ENCODE measurements at places on chromosomes 1 and 21.

DNA sequence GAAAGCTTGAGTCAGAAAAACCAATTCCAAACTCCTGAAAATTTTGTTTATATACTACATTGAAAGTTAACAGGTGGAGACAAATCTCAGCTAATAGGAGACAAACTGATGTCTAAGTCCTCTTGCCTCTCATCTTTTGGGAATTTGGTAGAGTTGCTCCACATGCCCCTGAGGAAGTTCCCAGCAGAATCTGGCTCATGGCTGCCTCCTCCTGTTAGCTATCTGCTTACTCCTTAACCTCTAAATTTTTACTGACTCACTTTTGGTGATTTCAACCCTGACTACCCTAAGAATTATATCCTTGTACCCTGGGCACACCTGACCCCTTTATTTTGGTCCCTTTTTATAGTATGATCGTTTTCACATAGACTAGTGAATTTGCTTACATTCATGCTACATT, 633.7 kb upstream of the USP24 start:
- no peak for DNase-seq

DNA sequence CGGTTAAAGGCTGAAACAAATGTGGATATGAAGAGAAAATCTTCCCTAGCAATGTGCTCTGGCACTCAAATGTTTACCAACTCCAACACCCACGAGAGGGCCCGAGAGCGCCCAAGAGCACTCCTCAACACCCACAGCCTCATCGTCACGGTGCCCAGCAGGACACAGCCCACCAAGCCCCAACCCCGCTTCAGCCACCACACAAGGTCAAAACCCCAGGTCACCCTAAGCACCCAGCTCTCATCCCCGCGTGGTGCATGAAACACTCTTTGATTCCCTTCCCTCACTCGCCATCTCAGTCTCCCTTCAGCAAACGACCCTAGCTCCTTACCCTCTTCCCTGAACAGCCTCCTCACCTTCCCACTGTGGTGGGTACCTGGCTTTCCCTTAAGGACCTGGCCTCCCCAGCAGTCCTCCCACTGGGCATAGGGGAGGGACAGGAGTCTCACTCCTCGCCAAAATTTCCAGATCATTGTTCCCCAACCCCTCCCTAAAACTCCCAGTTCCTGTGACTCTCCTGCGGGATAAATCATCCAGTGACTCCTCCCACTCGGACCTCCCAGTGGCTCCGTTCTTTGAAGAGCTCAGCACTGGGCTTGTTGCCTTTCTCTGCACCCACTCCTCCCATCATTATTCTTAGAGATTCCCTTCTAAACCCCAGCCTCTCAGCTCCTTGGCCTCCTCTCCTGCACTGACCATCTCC, 170.4 kb upstream of the SYT6 start:
- no peak for DNase-seq

- DNase-seq, result no peak
These were observed 742 bp upstream of the PDE9A start for GRCh38 chr21:42652527-42653230.

DNA sequence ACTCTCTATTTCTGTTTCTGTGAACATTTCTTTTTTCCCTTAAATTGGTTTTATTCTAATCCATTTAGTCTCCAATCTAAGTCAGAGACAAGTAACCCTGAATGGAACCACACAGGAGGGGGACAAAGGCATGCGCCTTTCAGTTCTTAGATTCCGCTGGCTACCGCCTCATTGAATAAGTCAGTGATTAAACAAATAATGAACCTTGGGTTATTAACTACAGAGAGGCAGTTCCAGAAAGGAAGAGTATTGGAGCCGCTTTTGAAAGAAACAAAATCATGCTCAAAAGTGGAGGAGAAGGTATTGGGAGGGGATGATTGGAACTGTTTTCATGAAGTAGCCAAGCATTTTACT, 459.8 kb upstream of the DAB1 start:
- no peak for DNase-seq

- no peak for DNase-seq
These were observed 372.2 kb downstream of the MRPL39 start for GRCh38 chr21:25234857-25235801.

DNA sequence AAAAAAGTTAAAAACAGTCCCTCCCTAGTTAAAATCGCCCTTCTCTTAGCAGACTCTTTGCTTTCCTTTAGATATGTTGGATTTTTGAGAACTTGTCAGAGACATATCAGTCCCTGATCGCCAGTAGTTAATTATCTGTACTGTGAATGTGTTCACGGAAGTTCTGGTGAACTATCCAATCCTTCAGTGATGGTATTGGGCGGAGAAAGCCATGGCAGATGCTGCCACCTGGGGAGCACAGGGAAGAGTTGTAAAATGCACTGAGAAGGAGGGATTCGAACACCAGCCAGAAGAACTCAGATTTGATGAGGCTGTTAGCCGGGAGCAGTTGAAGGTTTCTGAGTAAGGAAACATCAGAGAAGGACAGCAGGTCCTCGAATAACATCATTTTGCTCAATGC, 17.5 kb upstream of the KIF14 start:
- no peak for DNase-seq

- no peak for DNase-seq
These were observed 374.6 kb upstream of the USP24 start for GRCh38 chr1:55589671-55590297.

- no peak for DNase-seq
These were observed 61.6 kb downstream of the ADAMTS1 start for GRCh38 chr21:26783466-26784195.

- no peak for DNase-seq
These were observed 177.4 kb downstream of the AKT3 start for GRCh38 chr1:243672539-243673074.

GRCh38 chr1:100134872-100135271, 1.9 kb downstream of the TRMT13 start:
- DNase-seq, result no peak

DNA sequence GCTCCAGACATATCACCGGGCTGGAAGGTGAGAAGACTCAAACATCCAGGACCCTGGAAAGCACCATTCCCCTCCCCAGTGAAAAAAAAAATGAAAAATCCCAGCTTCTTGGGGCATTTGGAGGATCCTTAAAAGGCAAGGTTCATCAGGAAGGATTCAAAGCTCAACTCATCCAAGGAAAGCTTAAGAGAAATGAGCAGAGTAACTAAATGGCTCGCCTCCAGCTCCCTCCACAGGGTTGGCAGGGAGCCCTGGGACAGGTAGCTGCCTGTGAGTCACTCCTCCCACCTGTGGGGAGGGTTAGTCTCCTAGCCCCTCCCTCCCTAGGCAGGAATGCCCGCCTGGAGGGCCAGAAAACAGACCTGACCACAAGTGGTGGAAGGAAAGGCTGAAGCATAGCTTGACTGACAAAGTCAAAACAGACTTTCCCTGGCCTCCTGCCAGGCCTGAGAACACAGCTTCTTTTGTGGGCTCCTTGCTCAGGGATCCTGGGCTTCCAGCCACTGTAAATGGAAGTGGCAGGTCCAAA, 712 bp upstream of the LAMB3 start:
- peak; percentile 49 for DNase-seq

DNA sequence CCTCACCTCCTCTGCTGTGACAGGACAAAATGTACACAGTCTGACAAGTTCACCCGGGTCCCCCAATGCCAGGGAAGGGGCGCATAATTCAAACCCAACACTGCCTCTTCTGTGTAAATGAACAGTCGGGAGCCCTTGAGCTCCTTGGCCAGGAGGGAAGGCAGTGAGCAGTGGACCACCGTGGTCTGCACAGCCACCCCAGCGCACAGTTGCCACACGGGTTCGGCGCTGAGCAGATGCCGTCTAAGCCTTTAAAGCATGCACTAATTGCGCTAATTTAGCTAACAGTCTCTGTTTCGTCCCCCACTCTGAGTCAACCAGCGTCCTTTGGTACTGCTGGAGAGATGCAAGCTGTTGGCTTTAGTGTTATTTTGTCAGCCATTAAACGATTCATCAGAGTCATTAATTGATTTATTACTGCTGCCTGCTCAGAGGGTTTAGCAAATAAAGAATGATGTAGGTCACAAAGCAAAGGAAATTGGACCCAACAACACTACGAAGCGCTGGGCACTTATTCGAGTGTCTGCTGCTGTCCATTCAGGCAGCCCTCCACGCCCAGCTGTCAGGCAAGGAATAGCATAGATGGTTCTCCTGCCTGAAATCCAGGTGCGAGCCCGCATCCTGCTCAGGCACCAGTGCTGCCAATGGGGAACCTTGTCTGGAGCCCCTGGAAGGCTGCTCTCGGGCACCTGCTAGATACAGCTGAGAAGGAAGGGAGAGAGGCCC, 91.5 kb downstream of the MRPL37 start:
- DNase-seq, result no peak

GRCh38 chr1:43274125-43274803, 4.5 kb downstream of the TMEM125 start:
- peak; percentile 19 for DNase-seq

DNA sequence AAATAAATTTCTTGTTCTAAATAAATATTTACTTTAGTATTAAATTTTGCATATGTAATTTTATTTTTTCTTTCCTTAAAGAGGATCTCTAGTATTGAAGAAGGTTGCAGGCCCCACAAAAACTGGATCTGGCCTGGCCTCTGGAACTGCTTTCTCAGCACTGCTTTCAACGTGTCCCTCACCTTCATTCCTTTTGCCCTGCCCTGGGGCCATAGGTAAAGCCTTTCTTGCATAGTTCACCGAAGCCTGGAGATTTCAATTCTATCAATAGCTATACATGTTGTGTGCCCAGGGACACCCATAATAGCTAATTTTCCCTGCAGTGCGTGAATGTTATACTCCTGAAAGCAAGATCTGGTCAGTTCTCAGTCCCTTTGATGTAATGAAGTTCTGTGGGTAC, 12.0 kb upstream of the GPR137B start:
- no peak for DNase-seq

DNA sequence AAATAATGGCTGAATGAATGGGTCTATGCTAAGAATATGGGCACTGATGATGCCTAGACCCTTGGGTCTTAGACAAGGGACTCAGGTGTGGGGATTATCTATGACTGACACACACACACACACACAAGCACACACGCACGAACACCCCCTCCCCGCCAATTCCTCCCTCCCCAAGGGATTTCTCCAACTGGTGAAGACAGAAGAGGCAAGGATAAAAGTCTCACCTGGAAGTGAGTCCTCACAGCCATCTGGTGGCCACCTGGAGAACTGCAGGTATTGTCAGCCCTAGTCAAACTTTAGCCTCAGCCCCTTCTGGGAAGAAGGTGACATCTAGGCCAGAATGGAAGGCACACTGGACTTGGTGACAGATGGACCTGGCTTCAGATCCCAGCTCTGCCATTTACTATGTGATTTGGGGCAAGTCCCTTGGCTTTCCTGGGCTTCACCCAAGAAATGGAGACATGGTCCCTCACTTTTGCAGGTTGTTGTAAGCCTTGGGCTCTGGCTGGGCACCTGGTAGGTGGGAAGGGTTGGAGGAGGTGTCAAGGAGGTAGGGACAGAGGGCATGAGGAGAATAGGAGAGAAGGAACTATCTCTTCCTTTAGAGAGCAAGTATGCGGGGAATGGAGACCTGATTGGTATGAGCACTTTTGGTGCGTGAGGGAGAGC, 4.0 kb upstream of the GPR3 start:
- peak; percentile 78 for DNase-seq

DNA sequence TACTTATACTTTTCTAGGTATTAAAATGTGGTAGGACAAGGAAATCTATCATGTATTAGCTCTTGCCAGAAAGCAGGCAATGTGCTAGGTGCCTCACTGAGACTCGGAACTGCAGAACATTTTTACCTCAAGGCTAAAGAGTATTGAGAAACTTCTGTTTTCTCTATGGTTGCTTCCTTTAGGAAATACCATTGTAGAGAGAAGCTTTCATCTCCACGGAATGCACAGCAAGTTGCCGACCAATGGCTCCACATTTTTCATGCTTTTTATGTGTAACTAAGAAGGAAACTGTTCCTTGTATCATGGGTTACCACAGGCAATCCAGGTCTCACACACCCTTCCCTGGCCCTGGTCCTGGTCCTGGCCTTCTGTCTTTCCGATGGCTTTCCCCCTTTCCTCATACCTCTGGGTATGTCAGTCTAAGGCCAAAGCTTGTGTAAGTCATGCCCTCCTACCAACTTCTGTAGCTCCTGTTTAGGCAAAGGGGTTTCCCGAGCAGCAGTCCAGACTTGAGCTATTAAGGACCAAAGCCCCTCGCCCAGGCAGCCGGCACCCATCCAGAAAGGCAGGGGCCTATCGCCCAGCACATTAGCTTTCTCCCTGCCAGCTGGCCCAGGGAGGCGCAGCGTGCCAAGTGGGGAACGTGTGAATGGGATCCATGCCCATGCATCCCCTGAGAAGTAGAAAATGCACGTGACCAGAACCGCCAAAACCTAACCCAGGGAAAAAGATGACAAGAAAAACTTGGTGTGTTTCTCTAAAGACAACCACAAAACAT, 225.0 kb downstream of the PBX1 start:
- DNase-seq, result no peak

Data from stimulated activated CD4-positive, alpha-beta T cell treated with anti-CD3 and anti-CD28 coated beads, Interleukin-4, amount 100 ng/mL, for 24 hours (primary cell).